ENCODE measurements at places on chromosomes 13 and 19. TPM values are rescaled to one million over a fixed set of nuclear protein-coding genes. Genes with fewer than 3 reads are reported as not detected.
A peak's percentile ranks its signal among the peaks of the same experiment; 100 is the strongest.

DNA sequence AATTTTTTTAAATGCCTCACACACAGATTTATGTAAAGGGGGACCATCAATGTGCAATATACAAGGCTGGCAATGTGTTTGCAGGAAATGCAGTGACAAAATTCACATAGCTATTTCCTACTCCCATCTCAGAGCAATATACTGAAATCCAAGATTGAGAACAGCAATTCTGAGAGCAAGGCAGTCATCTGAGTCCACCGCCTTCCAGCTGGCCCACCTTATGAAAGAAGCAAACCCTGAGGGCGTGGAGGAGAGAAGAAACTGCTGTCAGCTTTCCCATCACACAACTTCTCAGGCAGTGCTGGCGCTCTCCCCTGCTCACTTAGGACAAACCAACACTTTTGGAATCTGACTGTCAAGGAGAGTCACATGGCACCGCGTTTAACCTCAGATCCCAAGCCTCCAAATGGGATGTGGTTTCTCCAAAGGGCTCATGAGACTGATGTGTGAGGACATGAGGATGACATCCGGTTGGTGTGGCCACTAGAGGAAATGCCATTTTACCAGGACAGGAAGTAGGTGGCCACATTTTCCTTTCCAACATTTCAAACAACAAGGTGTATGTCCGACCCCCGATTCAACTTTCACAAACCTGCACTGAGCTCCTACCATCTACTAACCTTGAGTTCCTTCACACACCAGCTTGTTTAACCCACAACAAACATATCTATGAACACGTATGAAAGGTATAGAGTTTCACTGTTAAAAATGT, 3.7 kb upstream of the DOCK9 start:
- no peak for DNase-seq
- H3K4me1 ChIP-seq = peaks cover 22% of the 10 kb centered on the region
- H3K27me3 ChIP-seq = no peaks in the 10 kb centered on the region
- peak overlapping the region; percentile 8 for H3K27ac ChIP-seq

- no peak overlapping the region for H3K27ac ChIP-seq
- H3K36me3 ChIP-seq = no peaks in the 10 kb centered on the region
- H3K27me3 ChIP-seq = no peaks in the 10 kb centered on the region
- DNase-seq = no peak
Observed at GRCh38 chr13:53250272-53250875, 221.8 kb downstream of the OLFM4 start.

- no peak overlapping the region for H3K4me3 ChIP-seq
- H3K36me3 ChIP-seq = peaks cover 22% of the 10 kb centered on the region
- H3K27me3 ChIP-seq = no peaks in the 10 kb centered on the region
Observed at GRCh38 chr13:41823476-41823875, 137.4 kb downstream of the VWA8 start.

DNA sequence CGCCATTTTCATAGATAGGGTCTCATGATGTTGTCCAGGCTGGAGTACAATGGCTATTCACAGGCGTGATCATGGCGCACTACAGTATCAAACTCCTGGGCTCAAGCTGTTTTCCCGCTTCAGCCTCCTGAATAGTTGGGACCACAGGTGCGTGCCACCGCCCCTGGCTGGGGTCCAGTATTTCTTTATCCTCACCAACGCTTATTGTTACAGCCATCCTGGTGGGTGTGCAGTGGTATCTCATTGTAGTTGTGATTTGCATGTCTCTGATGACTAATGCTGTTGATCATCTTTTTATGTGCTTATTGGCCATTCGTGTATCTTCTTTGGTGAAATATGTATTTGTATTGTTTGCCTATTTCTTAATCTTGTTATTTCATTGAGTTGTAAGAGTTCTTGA, 49.0 kb downstream of the SIPA1L3 start:
- H3K36me3 ChIP-seq = peaks cover 5% of the 10 kb centered on the region
- H3K27ac ChIP-seq = no peak overlapping the region
- no peaks in the 10 kb centered on the region for H3K4me1 ChIP-seq
- no peak overlapping the region for H3K4me3 ChIP-seq
- H3K27me3 ChIP-seq = no peaks in the 10 kb centered on the region
- DNase-seq = no peak

DNA sequence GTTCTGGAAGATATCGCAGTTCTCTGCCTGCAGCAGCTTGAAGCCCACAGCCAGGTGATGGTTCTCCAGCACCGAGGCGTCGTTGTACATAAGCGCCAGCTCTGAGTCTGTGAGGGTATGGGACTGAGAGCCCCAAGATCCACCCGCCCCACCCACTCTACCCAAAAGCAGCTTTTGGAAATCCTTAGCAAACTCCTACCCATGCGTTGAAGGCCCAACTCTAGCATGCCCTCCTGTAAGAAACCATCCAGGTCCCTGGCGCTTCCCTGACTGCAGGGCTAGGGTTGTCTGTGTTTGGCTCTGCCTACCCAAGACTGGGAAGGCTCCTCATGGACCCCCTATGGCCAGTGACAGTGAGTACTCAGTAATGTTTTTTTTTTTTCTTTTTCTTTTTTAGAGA, 9.4 kb downstream of the PDE4C start:
- H3K4me1 ChIP-seq = peaks cover 10% of the 10 kb centered on the region
- no peaks in the 10 kb centered on the region for H3K36me3 ChIP-seq
- DNase-seq = no peak

GRCh38 chr19:42370068-42370520, 20.0 kb downstream of the CNFN start:
- no peak overlapping the region for H3K4me3 ChIP-seq
- H3K27ac ChIP-seq = no peak overlapping the region
- no peaks in the 10 kb centered on the region for H3K36me3 ChIP-seq
- no peaks in the 10 kb centered on the region for H3K4me1 ChIP-seq
- DNase-seq = no peak
- H3K27me3 ChIP-seq = no peaks in the 10 kb centered on the region

DNA sequence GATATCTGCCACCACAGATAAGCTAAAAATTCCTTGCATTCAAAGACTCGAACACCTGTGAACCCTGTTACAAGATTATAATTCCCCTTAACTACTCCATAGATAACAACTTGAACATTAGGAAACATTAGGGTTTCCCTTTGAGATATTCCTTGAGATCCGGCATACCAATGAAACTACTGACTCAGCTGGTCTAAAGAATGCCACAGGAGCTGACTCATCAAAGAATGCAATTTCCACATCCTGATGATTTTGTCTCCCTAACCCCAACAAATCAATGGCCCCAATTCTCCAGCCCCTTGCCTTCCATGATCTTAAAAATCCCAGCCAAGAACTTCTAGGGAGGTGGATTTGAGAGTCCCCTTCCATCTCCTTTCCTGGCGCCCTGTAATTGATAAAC, 35.6 kb upstream of the ZNF599 start:
- no peak overlapping the region for H3K4me3 ChIP-seq
- DNase-seq = no peak
- H3K27me3 ChIP-seq = no peaks in the 10 kb centered on the region
- peaks cover 1% of the 10 kb centered on the region for H3K36me3 ChIP-seq
- no peak overlapping the region for H3K27ac ChIP-seq
- H3K4me1 ChIP-seq = peaks cover 4% of the 10 kb centered on the region

GRCh38 chr19:1690699-1691307, 38.4 kb upstream of the TCF3 start:
- no peak overlapping the region for H3K4me3 ChIP-seq
- H3K36me3 ChIP-seq = no peaks in the 10 kb centered on the region
- DNase-seq = peak; percentile 71
- peaks cover 3% of the 10 kb centered on the region for H3K4me1 ChIP-seq

- DNase-seq = peak; percentile 93
- peaks cover 19% of the 10 kb centered on the region for H3K27me3 ChIP-seq
- H3K27ac ChIP-seq = no peak overlapping the region
- H3K4me3 ChIP-seq = peak overlapping the region; percentile 57
- H3K36me3 ChIP-seq = no peaks in the 10 kb centered on the region
Observed at GRCh38 chr19:16367261-16367683, 42.6 kb downstream of the KLF2 start.

GRCh38 chr19:30539981-30540380, 167.8 kb downstream of the ZNF536 start:
- DNase-seq = no peak
- H3K27me3 ChIP-seq = no peaks in the 10 kb centered on the region
- H3K27ac ChIP-seq = no peak overlapping the region
- no peak overlapping the region for H3K4me3 ChIP-seq
- H3K36me3 ChIP-seq = no peaks in the 10 kb centered on the region

- H3K4me1 ChIP-seq = peaks cover 6% of the 10 kb centered on the region
- H3K27ac ChIP-seq = no peak overlapping the region
Observed at GRCh38 chr13:33194820-33195692, 90.5 kb downstream of the STARD13 start.

DNA sequence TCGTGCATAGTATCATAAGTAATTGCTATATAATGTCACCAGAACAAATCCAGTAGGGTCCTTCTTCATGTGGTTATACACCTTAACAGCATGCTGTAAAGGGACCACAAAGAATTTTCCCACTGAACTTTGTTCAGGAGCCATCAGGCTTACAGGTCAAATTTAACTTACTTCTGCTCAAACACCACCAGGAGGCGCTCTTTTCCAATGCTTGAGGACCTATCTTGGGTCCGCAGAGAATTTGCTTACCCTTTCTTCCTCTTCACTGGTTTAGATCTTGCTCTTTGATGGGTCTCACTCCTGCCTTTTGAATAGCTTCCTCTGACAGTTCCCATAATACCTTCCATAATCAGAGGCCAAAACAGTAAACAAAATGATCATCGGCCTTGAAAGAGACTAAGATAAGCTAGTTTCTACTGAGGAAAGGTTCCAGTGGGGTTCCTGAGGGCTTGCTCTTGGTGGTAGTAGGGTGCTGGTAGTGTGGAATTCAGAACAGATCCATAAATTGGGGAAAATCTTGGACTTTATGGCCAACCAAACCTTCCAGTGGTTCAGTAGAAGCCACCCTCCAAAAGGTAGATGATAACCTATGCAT, 37.4 kb downstream of the SCGB2B2 start:
- no peak overlapping the region for H3K27ac ChIP-seq
- H3K27me3 ChIP-seq = no peaks in the 10 kb centered on the region
- no peak overlapping the region for H3K4me3 ChIP-seq
- H3K36me3 ChIP-seq = peaks cover 1% of the 10 kb centered on the region
- H3K4me1 ChIP-seq = no peaks in the 10 kb centered on the region

- H3K4me1 ChIP-seq = peaks cover 9% of the 10 kb centered on the region
- no peak for DNase-seq
- no peaks in the 10 kb centered on the region for H3K36me3 ChIP-seq
- no peak overlapping the region for H3K27ac ChIP-seq
Observed at GRCh38 chr13:44822291-44822690, 167.0 kb downstream of the NUFIP1 start.

GRCh38 chr13:31742097-31742734, 2.9 kb downstream of the RXFP2 start:
- H3K36me3 ChIP-seq = no peaks in the 10 kb centered on the region
- peaks cover 11% of the 10 kb centered on the region for H3K27me3 ChIP-seq
- H3K4me1 ChIP-seq = no peaks in the 10 kb centered on the region
- peak; percentile 74 for DNase-seq

DNA sequence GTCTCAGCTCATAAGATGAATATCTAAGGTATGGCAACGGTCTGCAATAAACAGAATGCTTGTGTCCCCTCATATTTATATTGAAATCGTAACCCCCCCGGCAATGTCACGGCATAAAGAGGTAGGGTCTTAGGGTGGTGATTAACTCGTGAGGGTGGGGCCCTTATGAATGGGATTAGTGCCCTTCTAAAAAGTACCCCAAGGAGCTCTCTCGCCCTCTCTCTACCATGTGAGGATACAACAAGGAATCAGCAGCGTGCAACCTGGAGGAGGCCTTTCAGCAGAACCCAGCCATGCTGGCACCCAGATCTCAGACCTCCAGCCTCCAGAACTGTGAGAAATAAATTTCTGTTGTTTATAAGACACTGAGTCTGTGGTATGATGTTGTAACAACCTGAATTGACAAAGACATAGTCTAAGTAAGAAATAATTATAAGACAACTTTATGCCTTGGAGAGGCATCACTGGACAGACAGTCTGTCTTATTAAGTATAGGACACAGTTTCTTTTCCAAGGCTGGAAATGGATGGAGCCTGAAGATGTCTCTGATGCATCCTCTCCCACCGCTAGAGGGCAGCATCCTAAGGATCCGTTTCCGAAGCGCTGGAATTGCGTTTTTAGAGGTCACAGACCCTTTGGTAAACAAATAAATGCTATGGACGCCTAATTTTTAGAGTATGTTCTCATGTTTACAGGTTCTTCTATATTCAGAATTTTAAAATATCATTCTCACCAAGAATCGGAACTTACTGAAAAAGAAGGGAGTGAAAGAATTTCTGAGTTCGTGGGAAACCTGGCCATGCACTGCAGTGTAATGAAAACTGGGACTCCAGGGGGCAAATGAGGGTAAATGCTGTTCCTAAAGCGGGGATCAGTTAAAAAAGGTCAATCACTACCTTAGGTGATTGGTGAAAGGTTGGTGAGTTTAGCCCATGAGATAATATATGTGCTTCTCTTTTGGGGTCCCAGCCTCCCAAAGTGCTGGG, 13.3 kb upstream of the LEUTX start:
- peaks cover 8% of the 10 kb centered on the region for H3K4me1 ChIP-seq
- no peaks in the 10 kb centered on the region for H3K36me3 ChIP-seq
- no peak for DNase-seq
- H3K4me3 ChIP-seq = no peak overlapping the region
- no peak overlapping the region for H3K27ac ChIP-seq

DNA sequence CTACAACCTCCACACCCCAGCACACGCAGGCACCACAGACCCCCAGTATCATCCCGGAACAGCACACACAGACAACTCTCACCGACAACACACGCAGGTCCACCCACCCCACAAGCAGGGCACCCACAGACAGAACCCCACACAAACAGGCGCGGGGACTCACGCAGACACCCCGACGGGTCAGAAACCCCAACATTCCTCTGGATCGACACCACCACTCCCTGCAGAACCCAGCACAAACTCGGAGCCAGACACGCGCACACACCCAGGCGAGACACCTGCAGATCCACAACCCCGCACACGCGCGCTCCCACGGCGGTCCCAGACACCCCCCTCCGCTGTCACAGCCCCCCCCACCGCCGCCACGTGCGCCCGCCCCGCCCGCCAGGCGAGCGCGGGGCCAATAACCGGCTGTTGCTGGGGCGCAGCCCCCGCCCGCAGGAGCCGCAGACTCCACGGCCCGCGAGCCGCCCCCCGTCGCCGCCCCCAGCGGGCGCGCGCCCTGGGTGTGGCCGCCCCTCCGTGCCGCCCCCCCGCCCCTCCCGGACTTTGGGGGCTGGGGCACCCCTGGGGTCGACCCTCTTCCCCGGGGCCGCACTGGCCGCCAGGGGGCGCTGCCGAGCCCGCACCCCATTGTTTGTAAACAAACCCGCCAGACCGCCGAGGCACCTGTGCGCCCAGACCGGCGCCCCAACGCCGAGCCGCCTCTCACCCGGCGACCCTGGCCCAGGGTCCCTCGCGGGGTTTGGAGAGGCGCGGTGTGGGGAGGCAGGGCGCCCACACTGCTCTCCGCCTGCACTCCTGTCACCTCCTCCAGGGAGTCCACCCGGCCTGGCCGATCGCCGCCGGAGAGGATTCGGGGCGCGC, 712 bp downstream of the BBC3 start:
- peaks cover 33% of the 10 kb centered on the region for H3K4me1 ChIP-seq
- no peak overlapping the region for H3K27ac ChIP-seq
- DNase-seq = peak; percentile 89

The SIGLEC5 gene
- total RNA-seq = not detected

The PTGIR gene
- total RNA-seq = 1.8 TPM

The CADM4 gene
- total RNA-seq = 0.09 TPM

The NRTN gene
- not detected for total RNA-seq

The MAST1 gene
- 2.5 TPM for total RNA-seq

The NLRP11 gene
- not detected for total RNA-seq

The AXL gene
- 0.05 TPM for total RNA-seq

The CLEC11A gene
- 0.89 TPM for total RNA-seq
